GM13977 (cell line): ENCODE measurements at places on chromosomes 2 and 18.
A peak's percentile ranks its signal among the peaks of the same experiment; 100 is the strongest.

DNA sequence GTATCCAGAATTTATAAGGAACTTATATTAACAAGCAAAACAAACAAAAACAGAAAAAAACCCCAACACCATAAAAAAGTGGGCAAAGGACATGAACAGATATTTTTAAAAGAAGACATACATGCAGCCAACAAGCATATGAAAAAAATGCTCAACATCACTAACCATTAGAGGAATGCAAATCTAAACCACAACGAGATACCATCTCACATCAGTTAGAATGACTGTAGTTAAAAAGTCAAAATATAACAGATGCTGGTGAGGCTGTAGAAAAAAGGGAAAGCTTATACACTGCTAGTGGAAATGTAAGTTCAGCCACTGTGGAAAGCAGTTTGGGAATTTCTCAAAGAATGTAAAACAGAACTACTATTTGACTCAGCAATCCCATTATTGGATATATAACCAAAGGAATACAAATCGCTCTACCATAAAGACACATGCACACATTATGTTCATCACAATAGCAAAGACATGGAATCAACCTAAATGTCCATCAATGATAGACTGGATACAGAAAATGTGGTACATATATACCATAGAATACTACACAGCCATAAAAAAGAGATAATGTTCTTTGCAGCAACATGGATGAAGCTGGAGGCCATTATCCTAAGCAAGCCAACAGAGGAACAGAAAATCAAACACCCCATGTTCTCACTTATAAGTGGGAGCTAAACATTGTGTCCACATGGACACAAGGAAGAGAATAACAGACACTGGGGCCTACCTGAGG lies 25.3 kb downstream of the PREPL start:
- no peak for DNase-seq

- DNase-seq = no peak
These were observed 107.6 kb upstream of the MSH2 start for GRCh38 chr2:47295131-47295980.

DNA sequence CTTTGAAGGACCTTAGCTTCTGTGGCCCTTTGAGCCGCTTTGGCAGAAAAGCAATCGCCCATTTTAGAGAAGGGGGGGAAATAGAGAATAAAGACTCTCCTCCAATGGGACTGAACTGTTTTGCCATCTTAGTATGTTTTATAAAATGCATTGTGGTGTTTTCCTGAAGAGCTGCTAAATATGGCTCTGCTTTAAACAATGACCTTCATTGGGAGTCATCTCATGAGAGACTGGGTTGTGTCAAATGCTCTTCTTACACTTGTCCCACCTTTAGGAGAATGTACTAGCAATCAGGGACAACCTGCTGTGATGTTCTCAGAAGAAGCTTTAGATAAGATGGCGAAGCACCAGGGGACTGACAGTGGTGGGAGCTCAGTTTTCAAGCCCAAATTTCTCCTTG lies 418.9 kb upstream of the POU3F3 start:
- DNase-seq = no peak

DNA sequence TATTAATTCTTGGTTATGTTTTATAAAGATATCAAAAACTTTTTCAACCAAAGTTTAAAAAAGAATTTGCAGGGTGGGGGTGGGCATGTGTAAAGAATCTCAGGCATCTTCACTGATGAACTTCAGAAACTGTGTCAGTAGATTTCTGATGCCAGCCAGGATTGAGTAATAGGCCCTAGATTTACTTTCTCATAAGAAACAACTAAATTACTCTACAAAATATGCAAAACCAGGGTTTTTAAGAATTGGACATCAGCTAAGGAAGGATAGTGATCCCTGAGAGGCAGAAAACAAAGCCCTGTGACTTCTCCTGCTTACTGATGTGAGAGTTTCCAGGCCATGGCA lies 11.9 kb upstream of the IL1R1 start:
- no peak for DNase-seq

DNA sequence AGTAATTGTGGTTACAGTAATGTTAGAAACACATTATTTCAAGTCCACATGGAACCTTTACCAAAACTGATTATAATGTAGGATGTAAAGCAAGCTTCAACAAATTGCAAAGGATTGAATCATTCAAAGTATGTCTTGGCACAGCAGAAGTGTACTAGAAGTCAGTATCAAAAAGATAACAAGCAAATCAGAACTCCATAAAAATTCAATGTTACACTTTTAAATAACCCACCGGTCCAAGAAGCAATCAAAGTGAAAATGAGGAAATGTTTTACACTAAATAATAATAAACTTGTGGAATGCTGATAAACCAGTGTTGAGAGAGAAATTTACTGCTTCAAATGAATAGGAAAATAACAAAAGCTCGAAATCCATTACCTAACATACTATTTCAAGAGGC lies 47.7 kb downstream of the TTC21B start:
- no peak for DNase-seq

GRCh38 chr18:75350857-75351256 lies 76.6 kb downstream of the SMIM21 start:
- no peak for DNase-seq

GRCh38 chr2:4930704-4931103 lies 761.5 kb upstream of the SOX11 start:
- no peak for DNase-seq

- DNase-seq = no peak
These were observed 21.9 kb upstream of the TET3 start for GRCh38 chr2:73962798-73963197.

GRCh38 chr2:138180692-138181386 lies 216.6 kb downstream of the HNMT start:
- DNase-seq = no peak

DNA sequence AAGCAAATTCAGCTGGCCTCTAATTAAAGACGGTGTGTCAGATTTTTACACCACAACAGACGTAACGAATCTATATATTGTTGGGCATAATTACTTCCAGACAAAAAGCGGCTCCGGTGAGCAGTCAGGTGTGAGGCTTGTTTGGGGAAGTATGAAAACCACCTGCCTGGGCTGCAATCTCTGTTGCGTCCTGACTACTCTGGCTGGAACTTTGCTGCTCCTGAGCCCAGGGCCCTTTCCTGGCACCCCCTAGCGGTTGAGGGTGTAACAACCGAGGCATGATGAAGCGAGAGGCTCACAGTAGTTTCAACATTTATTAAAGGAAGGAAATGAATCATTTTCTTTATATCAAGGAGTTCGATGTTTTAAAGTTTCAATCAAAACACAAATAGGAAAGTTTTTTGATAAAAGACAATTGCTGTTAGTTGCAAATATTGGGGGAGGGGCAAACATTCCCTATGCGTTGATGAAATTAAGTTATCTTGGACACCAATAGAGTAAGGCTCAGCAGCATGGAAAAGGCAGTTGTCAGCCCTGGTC lies 10.6 kb upstream of the ITGB6 start:
- DNase-seq = peak; percentile 70

- DNase-seq = no peak
These were observed 12.7 kb downstream of the FAM110C start for GRCh38 chr2:33620-34019.

GRCh38 chr2:16386031-16386430 lies 279.6 kb downstream of the CYRIA start:
- DNase-seq = no peak

DNA sequence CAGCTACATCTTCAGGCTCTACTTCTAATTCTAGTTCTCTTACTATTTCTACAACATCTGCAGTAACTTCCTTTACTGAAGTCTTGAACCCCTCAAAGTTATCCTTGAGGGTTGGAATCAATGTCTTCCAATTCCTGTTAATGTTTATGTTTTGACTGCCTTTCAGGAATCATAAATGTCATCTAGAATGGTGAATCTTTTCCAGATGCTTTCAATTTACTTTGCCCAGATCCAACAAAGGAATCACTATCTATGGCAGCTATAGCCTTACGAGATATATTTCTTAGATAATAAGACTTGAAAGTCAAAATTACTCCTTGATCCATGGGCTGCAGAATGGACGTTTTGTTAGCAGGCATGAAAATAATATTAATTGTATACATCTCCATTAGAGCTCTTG lies 123.9 kb downstream of the PDE1A start:
- no peak for DNase-seq

- DNase-seq = no peak
These were observed 69.9 kb downstream of the PLB1 start for GRCh38 chr2:28565720-28566295.
